ENCODE measurements at places on chromosomes 4 and X.

DNA sequence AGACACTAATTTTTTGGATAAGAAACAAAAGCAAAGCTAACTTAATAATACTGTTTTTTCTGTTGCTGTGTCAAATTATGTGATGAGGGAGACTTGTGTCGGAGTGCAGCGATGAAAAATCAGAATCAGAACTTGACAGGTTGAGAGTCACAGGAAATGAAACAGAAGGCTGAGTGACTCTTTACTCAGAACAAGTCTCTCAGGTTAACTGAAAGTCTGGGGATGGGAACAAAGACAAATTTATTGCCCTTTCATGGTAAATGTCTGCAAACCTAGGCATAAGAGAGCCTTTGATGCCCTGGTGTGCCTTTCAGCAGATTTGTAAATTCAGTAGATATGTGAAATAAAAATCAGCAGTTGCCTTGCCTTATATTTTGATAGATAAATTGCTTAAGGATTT lies 96.0 kb downstream of the ADGRL3 start:
- DNase-seq: no peak

GRCh38 chr4:52643785-52644244 lies 15.3 kb downstream of the USP46 start:
- no peak for DNase-seq

DNA sequence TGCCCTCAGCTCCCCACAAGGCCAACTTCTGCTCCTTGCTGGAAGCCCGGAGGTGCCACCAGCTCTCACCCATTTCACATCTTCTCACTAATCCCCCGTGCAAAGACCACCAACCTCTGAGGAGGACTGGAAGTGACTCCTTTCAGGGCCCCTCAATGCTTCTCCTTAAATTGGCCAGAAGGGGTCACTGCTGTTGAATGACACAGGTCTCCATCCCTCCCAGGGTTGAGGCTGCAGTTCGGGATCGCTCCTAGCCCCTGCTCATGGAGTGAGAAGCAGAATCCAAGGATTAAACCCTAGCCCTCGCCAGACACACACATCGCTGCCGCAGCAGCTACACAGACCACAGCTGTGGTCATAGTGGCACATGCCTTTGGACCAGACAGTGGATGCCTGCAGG lies 279.5 kb upstream of the TAPT1 start:
- no peak for DNase-seq

GRCh38 chrX:25279510-25279909 lies 263.7 kb upstream of the ARX start:
- DNase-seq: no peak

GRCh38 chr4:55138367-55138766 lies 13.0 kb upstream of the KDR start:
- no peak for DNase-seq

- no peak for DNase-seq
Observed at GRCh38 chr4:98493296-98493695, 165.1 kb downstream of the TSPAN5 start.

DNA sequence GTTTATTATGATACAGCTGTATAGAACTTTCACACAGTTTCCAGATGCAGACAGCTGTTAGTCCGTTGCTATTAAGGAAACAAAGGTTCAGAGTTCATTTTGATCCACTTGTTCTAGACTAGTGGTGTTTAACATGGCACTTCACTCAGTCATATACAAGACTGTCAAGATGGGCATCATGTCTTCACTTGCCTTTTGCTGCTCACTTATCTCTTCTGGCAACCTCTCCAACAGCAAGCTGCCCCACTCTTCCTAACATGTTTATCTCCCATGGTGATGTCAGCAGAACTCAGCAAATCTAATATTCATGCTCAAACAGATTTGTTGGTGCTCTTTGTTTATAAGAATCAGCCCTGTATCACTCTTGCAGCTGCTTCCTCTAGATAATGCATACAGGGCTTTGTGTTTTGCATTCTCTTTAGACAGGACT lies 236.2 kb upstream of the HAND2 start:
- no peak for DNase-seq

GRCh38 chr4:1981251-1982058 lies 27.3 kb downstream of the NELFA start:
- no peak for DNase-seq

GRCh38 chrX:110308220-110308619 lies 9.7 kb downstream of the AMMECR1 start:
- DNase-seq: no peak

- no peak for DNase-seq
Observed at GRCh38 chr4:102606846-102607450, 105.8 kb downstream of the NFKB1 start.
